ENCODE measurements at places on chromosomes 12 and 14.

DNA sequence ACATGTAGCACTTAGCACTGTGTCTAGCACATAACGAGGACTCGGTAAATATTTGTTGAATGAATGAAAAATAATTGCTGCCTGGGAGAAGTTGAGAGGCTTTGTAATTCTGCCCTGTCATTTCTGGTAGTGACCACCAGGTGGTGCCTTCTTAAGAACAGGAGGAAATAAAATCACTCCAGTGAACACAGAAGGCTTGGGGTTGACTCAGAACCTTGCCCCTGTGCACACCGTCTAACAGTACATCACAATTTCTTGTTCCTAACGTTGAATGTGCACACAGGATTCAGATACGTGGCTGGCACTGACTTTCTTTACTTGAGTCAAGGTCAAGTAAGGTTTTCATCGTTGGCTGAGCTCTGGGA is 91.8 kb downstream of the RGS6 start:
- DNase-seq: peak; percentile 59

- DNase-seq: no peak
These were observed 271.6 kb upstream of the PLEKHG7 start for GRCh38 chr12:92431146-92431545.

DNA sequence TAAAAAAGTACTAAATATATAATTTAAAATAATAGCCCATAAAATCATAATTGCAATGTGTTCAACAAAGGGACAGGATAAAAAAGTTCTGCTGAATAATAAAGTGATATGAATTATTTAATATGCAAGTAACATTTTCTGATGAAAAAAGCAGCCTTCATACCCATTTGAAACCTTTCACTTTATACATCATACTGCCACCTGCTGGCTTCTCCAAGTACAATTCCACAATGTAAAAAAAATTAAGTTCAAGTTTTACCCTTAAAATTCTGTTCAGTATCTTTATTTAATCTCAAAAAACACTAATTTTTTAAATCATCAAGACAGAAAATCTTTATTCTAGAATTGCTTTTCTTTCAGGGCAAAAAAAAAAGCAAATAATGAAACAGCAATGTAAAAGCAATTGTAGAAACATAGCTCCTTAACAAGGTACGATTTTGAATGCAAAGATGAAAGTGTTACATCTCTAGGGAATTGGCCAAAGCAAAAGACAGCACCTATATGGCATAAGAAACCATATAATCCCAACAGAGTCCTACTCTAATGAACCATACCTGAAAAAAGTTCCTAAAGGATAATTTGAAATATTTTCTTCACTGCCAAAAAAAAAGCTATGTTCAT is 15.0 kb downstream of the MDM1 start:
- no peak for DNase-seq

DNA sequence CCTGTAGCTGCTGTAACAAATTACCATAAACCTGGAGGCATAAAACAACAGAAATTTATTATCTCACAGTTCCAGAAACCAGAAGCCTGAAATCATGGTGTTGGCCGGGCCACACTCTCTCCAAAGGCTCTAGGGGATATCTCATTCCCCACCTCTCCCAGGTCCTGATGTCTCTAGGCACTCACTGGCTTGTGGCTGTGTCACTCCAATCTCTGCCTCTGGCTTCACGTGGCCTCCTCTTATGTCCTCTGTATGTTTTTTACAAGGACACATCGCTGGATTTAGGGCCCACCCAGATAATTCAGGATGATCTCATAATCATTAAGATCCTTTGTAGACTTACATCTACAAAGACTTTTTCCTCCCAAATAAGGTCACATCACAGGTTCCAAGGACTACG is 8.0 kb downstream of the GALNT4 start:
- DNase-seq: no peak

- DNase-seq: no peak
These were observed 1.5 kb upstream of the B3GNT4 start for GRCh38 chr12:122202017-122202416.

DNA sequence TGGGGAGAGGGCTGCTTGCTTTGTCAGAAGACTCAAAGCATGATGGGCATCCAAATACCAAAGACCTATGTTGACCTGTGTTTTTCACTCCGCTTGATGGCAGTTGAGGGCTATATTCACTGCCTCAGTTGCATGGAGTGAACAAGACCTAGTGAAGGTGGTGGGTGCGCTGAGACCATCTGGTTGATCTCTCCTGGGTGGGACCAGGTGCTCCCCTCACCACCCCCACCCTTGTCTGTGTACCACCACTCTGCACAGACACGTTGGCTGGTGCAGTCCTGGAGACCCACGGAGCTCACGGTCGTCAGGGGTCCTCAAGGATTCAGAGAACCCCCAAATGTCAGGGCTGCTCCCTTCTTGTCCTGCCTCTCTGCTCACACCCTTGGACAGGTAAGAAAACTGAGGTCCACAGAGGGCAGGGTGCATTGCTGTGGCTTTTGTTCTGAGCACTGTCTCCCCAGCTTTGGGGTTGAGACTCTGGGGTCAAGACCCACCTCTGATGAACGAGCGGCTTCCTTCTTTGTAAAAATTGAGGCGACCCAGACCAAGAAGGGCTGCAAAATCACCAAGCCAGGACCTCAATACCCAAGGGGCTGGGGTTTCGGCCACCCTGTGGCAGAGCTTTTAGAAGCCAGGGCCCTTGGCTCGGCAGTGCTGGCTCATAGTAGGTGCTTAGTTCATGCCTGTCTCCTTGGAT is 166.3 kb upstream of the RTL1 start:
- DNase-seq: peak; percentile 26

- no peak for DNase-seq
These were observed 1.2 kb downstream of the NCKAP5L start for GRCh38 chr12:49827051-49827400.

GRCh38 chr12:57935839-57936512 is 5.4 kb upstream of the ATP23 start:
- DNase-seq: peak; percentile 92

DNA sequence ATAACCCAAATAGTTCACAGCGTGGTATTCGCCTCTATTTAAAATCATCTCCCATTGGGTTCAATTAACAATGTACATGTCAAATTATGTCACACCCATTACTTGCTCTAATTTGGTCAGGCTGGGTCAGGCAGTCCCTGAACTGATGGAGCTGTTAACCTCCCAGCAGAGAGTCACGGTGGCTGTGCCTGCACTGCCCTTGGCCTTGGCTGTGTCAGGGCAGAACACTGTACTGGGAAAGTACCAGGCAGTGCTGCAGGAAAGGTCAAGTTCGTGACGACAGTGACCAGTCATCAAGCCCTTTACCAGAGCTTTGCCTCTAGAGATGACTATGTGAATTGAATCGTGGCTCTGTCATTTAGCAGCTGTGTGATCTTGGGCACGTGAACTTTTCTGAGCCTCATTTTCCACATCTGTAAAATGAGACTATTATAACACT is 100.0 kb downstream of the ARF6 start:
- DNase-seq: no peak

- no peak for DNase-seq
These were observed 8.5 kb upstream of the ARMH4 start for GRCh38 chr14:58160561-58160960.

DNA sequence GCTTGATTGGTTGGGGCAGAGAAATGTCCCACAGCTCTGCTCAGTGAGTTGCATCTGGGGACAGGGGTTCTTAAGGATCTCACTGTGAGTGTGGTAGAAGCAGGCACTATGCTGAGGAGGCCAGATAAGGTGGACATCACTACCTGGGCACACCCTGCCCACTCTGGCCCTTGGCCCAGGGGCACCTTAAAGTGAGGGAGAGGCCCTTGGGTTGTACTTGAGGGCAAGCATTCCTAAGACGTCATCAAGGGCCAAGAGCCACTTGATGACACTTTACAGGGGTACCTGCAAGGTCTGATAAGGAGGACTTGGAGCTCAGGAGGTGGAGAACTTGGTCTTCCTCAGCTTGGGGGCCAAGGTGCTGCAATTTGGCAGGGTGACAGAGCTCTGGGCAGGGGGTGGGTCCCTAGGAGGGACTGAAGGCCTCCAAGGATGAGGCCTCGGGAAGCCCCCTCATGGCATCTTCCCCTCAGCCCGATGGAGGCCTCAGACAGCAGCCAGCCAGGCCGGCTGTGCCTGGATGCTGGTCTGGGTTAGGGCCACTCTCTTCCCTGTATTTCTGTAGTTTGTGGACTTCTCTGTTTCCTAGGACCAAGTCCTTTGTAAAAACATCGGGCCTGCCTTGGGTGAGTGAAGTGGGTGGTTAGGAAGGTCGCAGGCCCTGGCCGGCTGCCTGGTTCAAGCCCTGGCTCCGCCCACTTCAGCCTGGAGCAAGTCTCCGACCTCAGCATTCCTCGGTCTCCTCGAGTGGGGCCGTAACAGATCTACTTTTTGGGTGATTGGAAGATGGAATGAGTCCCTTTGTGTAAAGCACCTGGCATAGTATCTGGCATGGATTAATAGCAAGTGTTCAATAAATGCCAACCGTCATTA is 24.8 kb downstream of the GPR68 start:
- no peak for DNase-seq

- peak; percentile 81 for DNase-seq
These were observed 1.4 kb downstream of the ACTN1 start for GRCh38 chr14:68977718-68978171.

DNA sequence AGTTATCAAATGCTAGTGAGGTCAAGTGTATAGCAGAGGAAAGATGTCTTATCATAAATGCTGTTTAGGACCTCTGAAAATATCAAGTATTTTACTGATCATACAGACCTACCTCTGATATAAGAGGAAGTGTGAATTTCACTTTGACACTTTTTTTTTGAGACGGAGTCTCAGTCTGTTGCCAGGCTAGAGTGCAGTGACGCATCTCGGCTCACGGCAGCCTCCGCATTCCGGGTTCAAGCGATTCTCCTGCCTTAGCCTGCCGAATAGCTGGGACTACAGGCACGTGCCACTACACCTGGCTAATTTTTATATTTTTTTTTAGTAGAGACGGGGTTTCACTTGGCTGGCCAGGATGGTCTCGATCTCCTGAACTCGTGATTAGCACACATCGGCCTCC is 55.1 kb upstream of the PIK3C2G start:
- no peak for DNase-seq

GRCh38 chr12:6262211-6262610 is 48.3 kb upstream of the PLEKHG6 start:
- no peak for DNase-seq

DNA sequence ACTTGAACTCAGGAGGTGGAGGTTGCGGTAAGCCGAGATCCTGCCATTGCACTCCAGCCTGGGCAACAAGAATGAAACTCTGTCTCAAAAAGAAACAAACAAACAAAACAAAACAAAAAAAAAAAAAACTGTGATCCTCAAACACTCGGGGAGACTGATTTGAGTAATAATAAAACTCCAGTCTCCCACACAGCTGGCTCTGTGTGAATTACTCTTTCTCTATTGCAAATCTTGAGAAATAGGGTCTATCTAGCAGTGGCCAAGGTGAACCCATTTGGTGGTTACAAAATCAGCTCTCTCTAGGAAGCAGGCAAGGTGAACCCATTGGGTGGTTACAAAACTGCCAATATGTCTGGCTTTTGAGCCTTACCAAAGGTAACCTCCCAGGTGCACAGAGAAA is 6.0 kb upstream of the ACOT6 start:
- no peak for DNase-seq

GRCh38 chr14:62602712-62603111 is 442.5 kb downstream of the KCNH5 start:
- DNase-seq: no peak

DNA sequence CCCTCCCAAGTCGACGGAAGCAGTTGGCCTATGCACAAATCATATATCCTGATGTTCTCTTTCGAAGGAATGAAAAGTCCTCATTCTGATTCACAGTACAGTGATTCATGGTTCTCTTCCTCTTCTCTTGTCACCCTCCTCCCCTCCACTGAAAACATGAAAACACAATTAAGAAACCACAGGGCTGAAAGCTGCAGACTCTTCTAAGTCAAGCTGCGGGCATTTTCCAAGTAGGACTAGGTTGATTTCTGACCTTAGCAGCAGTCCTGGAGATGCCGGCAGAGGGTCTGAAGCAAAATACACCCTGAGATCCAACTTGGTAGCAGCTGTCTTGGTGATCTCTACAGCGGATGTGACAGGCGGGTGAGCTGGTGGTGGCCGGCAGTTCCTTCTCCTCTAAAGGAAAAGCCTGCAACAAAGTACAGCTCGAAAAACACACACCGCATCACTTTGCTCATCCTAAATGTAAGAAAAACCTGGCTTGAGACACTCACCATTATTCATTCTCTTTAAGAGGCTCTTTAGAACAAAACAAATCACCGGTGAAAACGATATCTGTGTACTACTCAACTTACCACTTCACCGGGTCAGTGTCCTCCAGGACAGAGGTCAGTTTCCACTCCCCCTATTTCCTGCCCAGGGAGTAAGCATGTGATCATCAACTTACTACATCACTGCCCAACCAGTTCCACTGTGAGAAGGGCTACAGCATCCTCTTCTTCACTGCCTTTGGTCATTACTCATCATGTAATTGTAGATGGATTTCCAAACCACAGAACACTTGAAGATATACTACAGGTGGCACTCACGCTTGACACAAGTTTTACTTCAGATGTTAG is 6.0 kb downstream of the TMCC3 start:
- no peak for DNase-seq

GRCh38 chr14:95231966-95232633 is 74.8 kb upstream of the DICER1 start:
- no peak for DNase-seq

GRCh38 chr12:83168751-83169150 is 482.0 kb downstream of the TMTC2 start:
- DNase-seq: no peak

DNA sequence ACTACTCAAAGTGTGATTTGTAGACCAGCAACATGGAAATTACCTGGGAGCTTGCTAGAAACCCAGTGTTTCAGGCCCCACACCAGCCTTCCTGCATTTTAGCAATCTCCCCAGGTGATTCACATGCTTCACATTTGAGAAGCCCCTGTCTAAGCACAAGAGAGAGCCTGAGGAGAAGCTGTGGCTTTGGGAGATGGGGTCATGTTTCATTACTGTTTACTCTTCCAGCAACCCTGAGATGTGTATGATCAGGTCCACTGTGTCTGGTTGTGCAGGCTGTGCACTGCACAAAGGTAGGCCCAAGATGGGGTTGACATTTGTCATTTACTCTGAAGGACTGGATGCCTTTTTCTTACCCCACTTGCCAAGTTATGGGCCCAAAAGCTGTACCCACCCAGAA is 190.1 kb downstream of the SLC41A2 start:
- DNase-seq: no peak

All from activated CD8-positive, alpha-beta memory T cell treated with anti-CD3 and anti-CD28 coated beads for 24 hours (primary cell).